Putamen (tissue), 1 donor: ENCODE measurements at places on chromosomes 2 and 18.

DNA sequence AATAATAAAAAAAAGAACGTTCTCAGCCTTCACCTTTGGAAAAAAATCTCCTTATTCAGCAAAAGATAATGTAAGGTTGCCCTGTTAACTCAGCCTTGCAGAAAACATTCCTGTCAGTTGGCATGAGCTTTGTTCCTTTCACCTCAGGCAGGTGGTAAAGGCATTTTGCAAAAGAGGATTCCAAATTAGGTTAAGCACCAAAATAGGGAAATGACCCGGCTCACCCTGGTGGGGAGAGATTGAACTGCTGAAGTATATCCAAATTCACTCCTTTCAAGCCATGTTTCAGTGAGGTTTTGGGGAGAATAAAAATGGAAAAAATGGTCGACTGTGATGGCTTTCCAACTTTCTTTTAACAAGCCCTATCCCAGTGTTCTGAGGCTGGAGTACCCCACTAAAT lies 1988.8 kb upstream of the PIK3C3 start:
- DNase-seq: no peak

DNA sequence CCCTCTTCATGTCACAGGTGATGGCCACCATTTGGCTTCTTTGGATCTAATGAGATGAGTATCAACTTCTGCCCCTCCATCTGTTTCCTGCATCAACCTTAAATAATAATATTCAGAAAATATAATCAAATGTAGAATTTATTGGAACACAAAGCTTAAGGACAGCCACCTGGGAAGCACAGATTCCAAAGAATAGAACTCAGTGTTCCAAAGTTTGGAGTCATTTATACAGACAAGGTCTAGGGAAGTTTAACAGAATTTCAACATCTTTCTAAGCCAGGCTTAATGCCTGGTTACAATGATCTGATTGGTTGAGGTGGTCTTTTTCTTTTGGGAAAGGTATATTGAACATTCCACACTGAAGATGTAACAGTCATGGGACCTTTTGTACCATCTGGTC lies 218.0 kb upstream of the PIEZO2 start:
- no peak for DNase-seq

DNA sequence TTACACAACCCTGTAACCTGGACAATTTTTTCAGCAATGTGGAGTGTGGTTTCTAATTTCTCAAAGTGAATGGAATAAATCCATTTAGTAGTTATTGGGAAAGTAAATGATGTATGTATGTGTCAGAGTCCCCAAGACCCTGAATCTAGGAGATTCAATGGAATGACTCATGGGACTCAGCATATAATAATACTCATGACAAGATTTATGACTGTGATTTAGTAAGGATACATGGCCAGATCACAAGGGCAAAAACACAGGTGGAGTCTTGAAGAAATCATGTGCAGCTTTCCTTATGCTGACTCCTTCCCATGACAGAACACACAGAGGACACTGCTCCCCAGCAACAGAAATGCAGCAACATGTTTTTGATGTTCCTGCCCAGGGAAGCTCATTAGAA lies 1877.7 kb upstream of the LRRTM1 start:
- no peak for DNase-seq

DNA sequence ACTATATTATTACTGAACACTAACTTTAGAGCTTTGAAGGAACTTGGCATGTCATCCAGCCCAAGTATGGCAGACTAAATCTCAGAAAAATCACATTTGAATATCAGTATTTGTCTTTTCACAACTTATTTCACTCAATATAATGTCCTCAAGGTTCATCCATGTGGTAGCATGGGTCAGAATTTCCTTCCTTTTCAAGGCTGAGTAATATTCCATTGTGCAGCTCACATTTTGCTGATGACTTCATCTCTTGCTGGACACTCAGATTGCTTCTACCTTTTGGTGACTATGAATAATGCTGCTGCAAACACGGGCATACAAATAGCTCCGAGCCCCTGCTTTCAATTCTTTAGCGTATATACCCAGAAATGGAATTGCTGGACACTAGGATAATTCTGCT lies 46.7 kb downstream of the RPL31 start:
- DNase-seq: no peak

GRCh38 chr2:27033253-27033852 lies 588 bp downstream of the TMEM214 start:
- DNase-seq: no peak
